Stimulated activated CD4-positive, alpha-beta T cell treated with anti-CD3 and anti-CD28 coated beads, Interleukin-1b, Interleukin-23, amount 100 ng/mL, for 1 hour (primary cell): ENCODE measurements at places on chromosomes 4 and X.

DNA sequence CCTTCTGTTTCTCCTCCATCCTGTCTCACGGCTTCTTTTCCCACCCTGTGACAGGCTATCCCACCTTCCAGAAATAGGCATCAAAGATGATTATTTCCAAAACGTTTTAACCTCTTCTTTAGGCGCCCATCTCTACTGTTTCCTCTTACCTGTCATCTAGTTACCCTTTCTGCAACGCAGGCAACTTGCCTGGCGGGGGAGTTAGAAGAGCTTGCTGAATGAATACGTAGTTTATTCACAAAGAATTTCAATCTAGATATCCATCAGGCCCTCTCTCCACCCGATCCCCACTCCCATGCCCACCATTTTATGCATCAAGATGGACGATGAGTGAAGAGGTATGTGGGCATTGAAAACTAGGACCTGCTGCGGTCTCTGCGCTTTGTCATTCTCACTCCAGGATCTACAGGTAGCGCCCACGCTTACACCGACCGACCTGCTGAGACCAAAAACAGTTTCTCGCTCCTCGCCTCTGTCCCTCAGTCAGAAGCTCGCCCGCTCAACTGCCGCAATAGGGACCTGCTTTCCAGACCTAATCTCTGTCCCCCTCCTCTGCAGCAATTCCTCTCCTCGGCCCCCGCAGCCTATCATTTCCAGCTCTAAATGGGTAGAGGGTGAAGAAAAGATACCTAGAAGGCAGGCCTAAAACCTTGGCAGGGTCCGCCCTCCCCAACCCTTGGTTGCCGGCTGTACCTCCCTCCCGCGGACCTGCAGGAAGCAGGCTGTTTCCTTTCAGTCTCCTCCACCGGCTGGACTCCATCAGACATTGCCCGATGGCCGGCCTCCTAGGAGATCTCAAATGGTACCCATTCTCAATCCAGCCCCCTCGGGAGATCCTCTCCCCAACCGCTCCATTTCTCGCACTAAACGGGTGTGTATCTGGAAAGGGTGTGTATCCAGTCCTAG, 624 bp downstream of the BEX5 start:
- DNase-seq, result no peak

GRCh38 chr4:81003597-81004111, 26.9 kb upstream of the BMP3 start:
- no peak for DNase-seq

- DNase-seq, result no peak
These were observed 1.8 kb upstream of the ZCCHC4 start for GRCh38 chr4:25310803-25311166.

GRCh38 chrX:17056868-17057608, 110.6 kb downstream of the REPS2 start:
- no peak for DNase-seq

DNA sequence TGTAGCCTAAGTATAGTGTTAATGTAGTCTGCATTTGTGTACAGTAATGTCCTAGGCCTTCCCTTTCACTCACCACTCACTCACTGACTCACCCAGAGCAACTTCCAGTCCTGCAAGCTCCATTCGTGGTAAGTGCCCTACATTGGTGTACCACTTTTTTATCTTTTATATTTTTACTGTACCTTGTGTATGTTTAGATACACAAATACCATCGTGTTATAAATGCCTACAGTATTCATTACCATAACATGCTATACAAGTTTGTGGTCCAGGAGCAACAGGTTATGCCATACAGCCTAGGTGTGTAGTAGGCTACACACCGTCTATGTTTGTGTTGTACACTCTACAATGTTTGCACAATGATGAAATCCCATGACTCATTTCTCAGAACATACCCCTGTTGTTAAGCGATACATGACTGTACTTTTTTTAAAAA, 15.4 kb downstream of the TSPAN5 start:
- no peak for DNase-seq

- DNase-seq, result no peak
These were observed 60.0 kb upstream of the HELT start for GRCh38 chr4:184958127-184958922.

- DNase-seq, result no peak
These were observed 369.1 kb upstream of the CLNK start for GRCh38 chr4:11053601-11054220.

GRCh38 chr4:120916937-120917336, 5.6 kb downstream of the PRDM5 start:
- DNase-seq, result no peak

DNA sequence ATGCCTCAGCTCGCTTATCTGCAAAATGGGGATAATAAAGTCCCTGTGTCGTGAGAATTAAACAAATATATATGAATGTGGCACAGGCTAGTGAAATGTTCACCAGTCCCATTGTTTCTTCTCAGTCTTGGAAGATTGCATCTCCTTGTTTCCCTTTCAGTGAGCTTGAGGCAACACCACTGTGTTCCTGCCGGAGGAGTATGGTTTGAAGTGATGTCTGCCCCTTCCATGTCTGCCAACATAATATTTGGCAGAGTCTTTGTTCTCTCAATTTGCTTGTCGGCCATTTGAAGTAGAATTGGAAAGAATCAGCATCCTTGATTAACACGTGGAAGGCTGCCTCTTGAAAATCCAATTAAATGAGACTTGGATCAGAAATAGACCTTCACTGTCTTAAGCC, 1088.5 kb upstream of the INTU start:
- no peak for DNase-seq

DNA sequence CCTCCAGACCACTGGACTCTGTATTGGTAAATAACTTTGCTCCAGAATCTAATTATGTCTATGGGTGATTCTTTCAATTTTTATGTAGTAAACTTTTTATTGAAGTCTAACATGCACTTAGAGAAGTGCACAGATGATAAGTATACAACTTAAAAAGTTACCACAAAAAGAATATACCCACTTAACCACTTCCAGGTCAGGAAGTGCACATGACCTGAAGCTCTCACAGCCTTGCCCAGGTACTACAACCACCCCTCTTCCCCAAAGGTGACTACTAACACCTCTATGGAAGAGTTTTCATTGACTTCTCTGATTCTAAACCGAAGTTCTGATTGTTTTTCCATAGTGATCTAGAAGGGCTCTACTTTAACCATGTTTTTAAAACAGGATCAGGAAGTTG, 43.6 kb upstream of the SPRY1 start:
- DNase-seq, result no peak

- no peak for DNase-seq
These were observed 222.8 kb downstream of the SNCA start for GRCh38 chr4:89614155-89614554.
